ENCODE measurements at places on chromosomes 2 and 18.

- no peak for DNase-seq
Observed at GRCh38 chr18:13191779-13192178, 26.8 kb upstream of the LDLRAD4 start.

DNA sequence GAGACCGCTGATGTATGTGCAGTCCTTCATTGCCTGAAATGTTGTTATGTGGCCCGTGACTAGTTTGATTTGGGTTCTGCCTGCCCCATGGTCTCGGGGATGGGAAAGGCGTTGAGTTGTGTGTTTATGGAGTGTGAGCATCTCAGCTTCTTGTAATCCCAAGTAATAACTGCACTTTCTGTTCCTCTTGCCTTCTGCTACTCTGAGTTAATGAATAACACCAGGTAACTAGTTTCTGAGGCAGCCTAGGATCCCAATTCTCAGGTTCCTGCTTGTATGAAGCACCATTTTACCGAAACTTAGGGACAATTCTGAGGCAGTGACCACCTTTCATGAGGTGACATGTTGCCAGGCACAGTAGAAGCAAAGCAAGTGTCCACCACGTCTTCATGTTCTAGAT lies 170.0 kb downstream of the ALK start:
- no peak for DNase-seq

- DNase-seq = no peak
Observed at GRCh38 chr2:37201766-37202165, 5.5 kb downstream of the CEBPZOS start.

- no peak for DNase-seq
Observed at GRCh38 chr2:50509852-50510251, 522.1 kb downstream of the NRXN1 start.

- no peak for DNase-seq
Observed at GRCh38 chr18:48795696-48796095, 155.1 kb downstream of the SMAD7 start.

DNA sequence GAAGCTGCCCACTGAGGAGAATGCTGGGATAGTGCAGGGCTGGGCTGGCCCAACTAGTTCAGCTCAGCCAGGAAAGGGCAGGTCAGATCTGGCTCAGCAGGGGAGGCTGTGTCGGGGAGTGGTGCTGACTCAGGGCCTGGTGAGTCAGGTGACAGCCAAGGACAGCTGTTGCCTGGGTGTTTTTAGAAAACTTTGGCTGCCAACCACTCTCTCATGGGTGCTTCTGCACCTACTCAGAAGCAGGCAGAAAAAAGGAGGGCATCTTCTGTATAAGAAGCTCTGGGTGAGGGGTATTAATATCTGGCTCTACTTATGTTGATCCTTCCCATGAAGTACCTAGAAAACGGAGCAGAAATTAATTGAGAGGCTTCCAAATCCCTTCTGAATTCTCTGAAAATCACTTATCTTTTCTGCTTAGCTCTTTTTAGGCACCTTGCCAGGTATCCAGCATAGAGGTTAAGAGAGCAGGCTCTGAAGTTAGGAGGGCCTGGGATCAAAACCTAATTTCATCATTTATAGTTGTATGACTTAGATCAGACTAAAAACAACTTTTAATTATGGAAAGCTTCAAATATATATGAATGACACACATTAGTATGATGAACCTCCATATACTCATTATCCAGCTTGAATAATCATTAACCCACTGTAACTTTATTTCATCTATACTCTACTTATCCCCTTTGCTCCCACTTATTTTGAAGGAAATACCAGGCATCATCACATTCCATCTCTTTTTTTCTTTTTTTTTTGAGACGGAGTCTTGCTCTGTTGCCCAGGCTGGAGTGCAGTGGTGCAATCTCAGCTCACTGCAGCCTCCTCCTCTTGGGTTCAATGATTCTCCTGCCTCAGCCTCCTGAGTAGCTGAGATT lies 15.5 kb upstream of the RAB10 start:
- DNase-seq = peak; percentile 91

GRCh38 chr2:237466211-237466610 lies 20.8 kb upstream of the MLPH start:
- no peak for DNase-seq
